ENCODE measurements at places on chromosomes 11 and 22.

DNA sequence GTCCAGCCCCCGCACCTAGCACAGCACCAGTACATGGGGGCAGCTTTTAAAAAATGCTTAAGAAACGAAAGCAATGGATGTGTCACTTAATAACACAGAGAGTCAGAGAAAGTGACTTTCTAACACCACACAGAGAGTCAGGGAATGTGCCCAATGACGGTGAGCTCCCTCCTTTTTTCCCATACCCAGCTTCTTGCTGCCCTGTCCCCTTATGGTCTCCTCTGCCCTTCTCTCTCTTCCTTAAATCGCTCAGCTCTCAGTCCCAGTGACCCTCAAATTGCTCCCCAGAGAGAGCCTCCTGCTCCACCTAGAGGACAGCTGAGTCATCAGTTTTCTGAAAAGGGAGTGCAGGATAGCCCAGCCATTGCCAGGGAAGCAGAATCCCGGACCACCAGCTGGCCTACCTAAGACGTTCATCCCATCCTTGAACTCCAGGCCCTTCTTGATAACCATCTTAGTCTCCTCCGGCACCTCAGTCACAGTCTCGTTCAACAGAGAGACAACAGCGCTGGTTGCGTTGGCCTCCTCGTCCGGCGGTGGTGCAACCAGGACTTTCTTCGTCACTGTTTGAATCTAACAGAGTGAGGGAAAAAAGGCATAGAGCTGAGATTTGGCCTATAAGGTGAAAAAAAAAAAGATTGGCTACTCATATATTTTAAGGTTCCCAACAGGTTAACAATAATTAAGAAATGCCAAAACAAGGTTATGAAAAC, 113.5 kb downstream of the SLC1A2 start:
- DNase-seq = peak; percentile 44

DNA sequence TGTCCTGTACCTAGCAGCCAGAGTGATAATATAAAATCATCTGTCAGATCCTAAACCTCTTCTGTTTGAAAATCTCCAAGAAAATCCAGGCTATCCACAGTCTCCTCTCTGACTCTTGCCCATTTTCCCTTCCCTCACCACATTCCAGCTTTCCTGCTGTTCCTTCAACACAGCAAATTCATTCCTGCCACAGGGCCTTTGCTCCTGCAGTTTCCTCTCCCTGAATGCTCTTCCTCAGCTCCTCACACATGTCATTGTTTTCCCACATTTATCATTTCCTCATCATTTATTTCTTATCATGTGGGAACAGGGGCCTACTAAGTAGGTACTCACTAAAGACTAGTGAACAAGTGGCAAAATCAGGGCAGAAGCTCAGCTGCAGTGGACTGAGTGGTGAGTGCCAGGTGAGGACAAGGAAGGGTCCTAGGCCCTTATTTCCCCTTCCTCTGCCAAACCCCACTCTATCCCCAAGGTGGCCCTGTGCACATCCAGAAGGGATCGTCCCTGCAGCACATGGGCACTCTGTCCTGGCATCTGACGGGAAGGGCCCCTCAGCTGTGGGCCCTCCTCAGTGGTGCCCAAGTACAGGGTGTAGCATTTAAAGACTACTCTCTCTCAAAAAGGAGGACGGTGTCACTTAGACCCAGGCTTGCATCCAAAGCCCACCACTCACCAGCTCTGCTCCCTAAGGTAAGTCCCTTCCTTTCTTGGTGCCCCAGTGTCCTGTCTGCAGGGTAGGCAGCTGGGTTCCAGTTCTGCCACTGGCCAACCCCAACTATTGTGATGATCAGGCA, 2.0 kb downstream of the LRRC32 start:
- no peak for DNase-seq

GRCh38 chr22:46259374-46259773, 3.8 kb downstream of the PKDREJ start:
- DNase-seq = no peak

- DNase-seq = no peak
These were observed 9.1 kb upstream of the TCF20 start for GRCh38 chr22:42279425-42280020.
